Small intestine (tissue), 16 donors: ENCODE measurements at places on chromosomes 13 and 19. TPM values are rescaled to one million over a fixed set of nuclear protein-coding genes. Genes with fewer than 3 reads are reported as not detected.

DNA sequence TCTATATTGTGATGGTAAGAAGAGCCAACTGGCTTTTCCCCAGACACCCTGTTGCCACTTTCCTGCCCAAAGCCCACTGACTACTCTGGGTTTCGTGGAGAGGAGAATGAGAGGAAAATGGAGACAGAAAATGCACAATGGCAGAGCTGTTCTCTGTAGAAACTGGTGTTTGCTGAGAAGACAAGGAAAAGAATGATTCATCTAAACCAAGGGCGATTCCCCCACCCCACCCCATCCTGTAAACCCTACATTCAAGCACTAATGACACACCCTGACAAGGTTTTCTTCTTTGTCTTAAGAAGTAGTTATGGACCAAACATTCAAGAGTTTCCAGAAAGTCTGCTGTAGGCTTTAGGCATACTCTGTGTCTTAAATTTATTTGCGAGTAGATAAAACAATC lies 68.8 kb downstream of the DOCK9 start:
- H3K36me3 ChIP-seq, result no peaks in the 10 kb centered on the region
- no peak for DNase-seq
- H3K4me3 ChIP-seq, result no peak overlapping the region

ZNF470 gene
- 0.67 TPM for polyA plus RNA-seq

DNA sequence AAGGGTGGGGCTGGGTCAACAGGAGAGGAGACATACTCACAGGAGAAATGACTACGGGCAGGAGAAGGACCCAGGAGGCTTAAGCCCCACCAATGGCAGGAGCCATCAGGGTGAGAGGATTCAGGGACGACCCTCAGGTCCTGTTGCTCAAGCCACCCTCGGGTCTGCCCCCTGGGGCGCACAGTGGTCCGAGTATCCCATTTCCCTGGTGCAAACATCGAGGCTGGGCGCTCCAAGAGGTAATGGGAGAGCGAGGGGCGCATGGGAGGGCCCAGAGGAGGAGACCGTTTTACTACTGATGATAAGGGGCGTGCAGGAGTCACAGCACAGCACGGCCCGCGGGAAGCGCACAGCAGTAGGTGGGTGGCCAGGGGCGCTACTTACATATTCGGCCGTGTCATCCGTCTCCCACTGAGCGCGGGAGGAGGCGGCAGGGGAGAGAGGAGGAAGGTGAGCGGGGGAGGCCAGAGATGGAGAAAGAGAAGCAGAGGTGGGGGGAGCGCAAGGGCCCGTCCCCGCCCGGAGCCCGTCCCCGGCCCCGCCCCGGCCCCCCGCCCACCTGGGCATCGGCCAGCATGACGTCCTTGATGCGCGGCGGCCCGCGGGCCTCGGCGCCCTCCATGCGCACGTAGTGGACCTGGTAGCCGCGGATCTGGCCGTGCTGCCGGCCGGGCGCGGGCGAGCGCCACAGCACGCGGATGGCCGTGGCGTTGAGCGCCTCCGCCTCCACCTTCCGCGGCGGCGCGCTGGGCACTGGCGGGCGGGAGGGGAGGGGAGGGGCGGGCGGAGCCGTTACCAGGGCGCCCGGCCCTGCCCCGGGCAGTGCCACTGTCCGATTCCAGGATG lies 111.5 kb downstream of the PTPRS start:
- H3K27ac ChIP-seq, result no peak overlapping the region
- no peak overlapping the region for H3K4me3 ChIP-seq
- H3K4me1 ChIP-seq, result no peaks in the 10 kb centered on the region
- DNase-seq, result no peak
- H3K27me3 ChIP-seq, result peaks cover 4% of the 10 kb centered on the region

DNA sequence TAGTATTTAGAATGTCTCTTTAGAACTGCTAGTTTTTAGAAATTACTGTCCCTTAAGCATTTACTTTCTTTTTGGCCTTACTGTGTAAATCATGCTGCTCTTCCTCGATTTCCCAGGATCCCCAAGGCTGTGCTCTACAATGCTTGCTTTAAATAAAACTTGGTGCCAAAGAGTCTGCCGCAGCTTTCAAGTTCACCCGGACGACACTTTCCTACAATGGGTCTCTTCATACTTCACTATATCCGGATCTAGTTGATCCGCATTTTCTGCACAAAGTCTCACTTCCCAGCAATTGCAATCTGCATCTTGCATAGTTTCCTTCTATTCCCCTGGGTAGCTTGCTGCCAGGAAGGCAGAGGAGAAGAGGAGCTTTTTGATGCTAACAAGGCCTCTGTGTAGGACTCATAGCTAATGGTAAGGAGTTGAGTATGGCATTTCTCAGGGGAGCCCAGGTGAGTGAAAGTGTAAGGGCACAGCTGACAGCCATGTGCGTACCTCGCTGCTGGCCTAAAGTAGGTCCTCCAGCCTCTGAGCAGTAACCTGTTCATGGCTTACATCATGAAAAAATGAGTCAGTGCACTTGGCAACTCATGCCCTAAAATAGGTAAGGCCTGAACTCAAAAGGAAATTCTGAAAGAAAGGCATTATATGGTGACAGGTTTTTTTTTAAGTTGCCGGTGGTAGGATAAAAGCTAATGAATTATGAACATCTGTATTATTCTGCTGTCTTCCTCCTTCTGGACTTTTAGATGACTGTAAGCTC lies 101.6 kb downstream of the ENOX1 start:
- no peaks in the 10 kb centered on the region for H3K4me1 ChIP-seq
- no peaks in the 10 kb centered on the region for H3K27me3 ChIP-seq
- H3K4me3 ChIP-seq, result no peak overlapping the region

GRCh38 chr13:44304433-44304725 lies 69.2 kb upstream of the SERP2 start:
- H3K36me3 ChIP-seq, result no peaks in the 10 kb centered on the region
- H3K4me1 ChIP-seq, result no peaks in the 10 kb centered on the region
- H3K4me3 ChIP-seq, result no peak overlapping the region
- no peak overlapping the region for H3K27ac ChIP-seq
- DNase-seq, result no peak
